ENCODE measurements at places on chromosomes 12 and 14.

DNA sequence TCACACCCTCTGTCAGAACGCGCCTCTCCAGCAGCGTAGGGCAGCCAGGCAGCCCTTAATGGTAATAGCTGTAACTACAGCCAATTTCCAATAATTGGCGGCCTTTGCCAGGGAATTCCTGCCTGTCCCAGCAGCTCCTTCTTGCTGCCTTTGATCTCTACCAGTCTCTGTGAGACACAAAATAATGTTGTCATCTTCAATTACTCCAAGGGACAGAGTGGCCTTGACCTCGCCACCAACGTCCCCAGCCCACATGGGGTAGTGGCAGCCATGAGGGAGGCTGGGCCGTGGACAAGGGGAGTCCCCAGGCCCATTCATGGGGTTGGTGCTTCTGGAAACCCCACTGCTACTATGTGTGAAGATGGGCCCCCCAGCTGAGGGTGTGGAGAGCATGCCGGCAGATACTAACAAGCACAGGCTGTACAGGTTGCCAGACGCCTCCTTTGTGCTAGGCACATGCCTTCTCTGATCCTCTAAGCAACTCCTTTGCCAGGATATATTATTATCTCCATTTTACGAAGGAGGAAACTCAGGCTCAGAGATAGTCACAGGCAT is 17.4 kb upstream of the CLMN start:
- no peak for DNase-seq

GRCh38 chr14:48954446-48954845 is 631.7 kb downstream of the RPS29 start:
- DNase-seq, result no peak

GRCh38 chr14:28774764-28775735 is 8.5 kb downstream of the FOXG1 start:
- no peak for DNase-seq

DNA sequence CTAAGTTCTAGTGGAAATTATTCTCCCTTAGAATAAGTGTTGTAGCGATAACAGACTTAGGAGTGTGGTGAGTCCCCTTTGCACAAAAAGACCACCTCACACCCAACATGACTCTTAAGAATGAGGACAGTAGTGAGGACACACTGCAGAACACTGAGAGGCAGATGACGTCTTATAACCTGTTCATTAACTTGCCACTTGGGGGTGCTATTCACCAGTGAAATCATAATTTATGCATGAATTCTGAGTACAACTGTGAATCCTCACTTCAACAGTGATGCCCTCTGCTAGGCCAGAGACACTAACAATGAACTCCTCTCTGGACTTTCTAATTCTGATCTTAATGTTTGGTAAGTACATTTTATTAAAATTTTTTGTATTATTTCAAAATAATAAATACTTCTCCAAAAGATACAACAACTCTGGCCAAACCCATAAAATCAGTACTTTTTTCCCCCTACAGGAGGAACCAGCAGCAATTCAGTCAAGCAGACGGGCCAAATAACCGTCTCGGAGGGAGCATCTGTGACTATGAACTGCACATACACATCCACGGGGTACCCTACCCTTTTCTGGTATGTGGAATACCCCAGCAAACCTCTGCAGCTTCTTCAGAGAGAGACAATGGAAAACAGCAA is 274.7 kb downstream of the DAD1 start:
- no peak for DNase-seq

GRCh38 chr12:45170456-45171042 is 45.3 kb upstream of the ANO6 start:
- peak; percentile 91 for DNase-seq

- no peak for DNase-seq
Measured at GRCh38 chr12:22916815-22917214, 291.8 kb downstream of the ETNK1 start.

- no peak for DNase-seq
Measured at GRCh38 chr12:66380769-66381535, 78.7 kb downstream of the HELB start.

DNA sequence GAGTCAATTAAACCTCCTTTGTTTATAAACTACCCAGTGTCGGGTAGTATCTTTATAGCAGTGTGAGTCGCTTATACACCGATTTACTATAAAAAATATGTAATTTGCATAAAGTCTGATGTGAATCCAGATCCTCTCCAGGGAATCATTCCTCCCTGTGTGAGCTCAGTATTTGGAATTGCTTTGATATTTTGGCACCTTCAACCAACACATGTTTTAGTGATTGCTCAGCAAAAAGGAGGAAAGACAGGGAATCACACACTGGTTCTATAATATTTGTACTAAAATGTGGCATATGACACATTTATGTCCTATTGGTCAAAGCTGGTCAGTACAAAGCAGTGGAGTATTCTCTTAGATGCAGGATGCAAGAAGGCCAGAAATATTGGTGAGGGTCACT is 703.9 kb upstream of the ATXN7L3B start:
- DNase-seq, result no peak

DNA sequence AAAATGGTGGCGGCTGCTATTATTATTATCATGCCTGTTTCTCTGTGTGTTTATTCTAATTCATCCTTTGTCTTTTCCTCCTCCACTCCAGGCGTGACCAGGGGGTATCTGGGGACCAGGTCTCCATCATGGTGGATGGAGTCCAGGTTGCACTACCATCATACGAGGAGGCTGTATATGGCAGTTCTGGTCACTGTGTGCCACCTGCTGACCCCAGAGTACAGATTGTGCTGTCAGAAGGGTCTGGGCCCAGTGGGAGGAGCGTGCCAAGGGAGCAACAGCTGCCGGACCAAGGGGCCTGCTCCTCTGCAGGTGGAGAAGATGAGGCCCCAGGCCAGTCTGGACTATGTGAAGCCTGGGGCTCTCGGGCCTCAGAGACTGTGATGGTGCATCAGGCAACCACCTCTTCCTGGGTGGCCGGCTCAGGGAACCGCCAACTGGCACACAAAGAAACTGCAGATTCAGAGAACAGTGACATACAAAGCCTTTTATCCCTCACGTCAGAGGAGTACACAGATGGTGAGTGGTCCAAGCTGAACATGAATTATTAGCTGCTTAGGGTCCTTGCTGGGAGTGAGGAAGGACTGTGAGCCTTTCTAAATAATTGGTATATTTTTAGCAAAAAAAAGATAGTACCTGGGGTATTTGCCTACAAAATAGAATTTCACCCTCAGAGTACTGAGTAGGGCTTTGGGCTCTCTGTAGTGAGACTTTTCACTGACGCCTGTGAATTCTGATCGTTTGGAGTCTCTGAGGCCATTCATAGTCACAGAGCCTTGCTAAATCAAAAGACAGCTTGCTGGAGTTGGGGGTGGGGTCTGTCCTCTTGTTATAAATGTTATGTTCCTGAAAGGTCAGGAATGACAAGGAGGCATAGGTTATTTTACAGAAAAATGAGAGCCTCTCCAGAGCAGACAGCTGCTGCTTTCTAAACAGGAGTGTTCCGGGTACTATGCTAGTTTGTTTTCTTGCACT is 58.1 kb upstream of the SRSF5 start:
- DNase-seq, result no peak

GRCh38 chr14:76346391-76347160 is 29.4 kb upstream of the ESRRB start:
- no peak for DNase-seq

DNA sequence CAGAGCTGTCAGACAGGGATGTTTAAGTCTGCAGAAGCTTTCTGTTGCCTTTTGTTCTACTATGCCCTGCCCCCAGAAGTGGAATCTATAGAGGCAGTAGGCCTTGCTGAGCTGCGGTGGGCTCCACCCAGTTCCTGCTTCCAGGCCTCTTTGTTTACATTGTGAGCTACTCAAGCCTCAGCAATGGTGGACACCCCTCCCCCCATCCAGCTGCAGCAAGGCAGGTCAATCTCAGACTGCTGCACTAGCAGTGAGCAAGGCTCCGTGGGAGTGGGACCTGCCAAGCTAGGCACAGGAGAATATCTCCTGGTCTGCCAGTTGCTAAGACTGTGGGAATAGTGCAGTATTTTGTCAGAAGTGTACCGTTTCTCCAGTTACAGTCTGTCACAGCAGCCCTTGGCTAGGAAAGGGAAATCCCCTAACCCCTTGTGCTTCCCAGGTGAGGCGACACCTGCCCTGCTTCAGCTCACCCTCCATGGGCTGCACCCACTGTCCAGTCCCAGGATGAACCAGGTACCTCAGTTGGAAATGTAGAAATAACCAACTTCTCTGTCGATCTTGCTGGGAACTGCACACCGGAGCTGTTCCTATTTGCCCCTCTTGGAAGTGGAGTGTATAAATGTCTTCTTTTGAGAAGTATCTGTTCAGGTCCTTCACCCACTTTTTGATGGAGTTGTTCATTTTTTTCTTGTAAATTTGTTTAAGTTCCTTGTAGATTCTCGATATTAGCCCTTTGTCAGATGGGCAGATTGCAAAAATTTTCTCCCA is 213.5 kb upstream of the SLC38A2 start:
- DNase-seq, result peak; percentile 4

DNA sequence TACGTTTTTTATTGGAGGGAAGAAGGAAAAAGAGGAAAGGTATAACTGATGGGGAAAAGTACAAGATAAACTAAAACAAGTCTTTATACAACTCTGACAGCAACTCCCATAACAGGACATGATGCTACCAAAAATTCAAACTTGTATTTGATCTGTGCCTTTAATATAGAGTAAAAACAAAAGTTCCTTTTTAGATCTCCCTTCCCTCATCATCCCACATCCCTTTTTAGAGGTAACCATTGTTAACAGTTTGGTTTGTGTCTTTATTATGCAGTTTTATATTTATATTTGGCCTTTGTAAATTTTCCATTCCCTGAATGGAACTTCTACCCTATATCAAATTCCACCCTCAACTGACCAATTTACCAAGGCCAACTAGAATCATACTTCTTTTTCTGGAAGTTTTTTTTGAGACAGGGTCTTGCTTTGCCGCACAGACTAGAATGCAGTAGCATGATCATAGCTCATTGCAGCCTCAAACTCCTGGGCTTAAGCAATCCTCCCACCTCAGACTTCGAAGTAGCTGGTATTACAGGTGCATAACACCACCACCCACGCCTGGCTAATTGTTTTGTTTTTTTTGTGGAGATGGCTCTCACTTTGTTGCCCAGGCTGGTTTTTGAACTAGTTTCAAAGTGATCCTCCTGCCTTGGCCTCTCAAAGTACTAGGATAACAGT is 36.9 kb downstream of the RAB21 start:
- DNase-seq, result no peak

DNA sequence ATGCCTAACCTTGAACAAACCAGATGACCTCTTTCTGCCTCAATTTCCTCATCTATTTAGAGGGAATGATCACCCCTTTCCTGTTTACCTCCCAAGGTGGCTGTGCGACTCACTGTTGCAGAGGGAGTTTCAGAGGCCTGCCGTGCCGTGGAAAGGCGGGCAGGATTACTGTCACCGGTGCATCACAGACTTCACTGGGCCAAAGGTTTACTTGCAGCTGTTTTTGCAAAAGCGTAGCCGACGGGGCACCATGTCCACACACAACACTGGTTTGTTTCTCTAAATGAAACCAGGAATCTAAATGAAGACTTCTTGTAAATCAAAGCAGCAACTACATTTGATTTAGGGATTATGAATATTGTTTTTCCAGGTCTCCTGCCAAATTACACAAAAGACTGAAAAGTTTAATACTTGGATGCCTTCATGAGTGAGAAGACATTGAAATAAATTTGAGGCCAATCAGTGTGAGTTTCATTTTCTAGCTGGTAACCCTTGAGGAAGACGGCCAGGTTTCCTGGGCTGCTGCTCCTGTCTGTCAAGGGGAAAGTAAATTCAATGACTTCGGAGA is 696.1 kb upstream of the TMEM132C start:
- no peak for DNase-seq

- no peak for DNase-seq
Measured at GRCh38 chr12:62720661-62721330, 214.2 kb downstream of the PPM1H start.

DNA sequence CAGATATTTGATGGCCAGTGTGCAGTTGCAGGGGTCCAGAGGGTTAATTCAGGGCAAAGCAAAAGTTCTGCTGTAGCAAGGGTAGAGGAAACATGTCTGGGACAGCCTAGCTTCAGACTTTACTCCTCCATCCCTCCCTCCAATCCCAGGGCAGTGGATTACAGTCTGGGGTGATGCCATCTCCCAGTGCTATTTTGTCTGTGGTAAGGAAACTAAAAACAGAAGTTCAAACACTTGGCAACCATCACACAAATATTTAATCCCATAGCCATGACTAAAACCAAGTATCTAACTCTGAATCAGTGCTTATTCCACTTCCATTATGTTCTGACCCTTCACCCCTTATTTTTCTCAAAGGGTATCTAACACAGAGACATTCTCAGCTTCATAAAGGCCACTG is 61.8 kb downstream of the PIK3C2G start:
- DNase-seq, result no peak

DNA sequence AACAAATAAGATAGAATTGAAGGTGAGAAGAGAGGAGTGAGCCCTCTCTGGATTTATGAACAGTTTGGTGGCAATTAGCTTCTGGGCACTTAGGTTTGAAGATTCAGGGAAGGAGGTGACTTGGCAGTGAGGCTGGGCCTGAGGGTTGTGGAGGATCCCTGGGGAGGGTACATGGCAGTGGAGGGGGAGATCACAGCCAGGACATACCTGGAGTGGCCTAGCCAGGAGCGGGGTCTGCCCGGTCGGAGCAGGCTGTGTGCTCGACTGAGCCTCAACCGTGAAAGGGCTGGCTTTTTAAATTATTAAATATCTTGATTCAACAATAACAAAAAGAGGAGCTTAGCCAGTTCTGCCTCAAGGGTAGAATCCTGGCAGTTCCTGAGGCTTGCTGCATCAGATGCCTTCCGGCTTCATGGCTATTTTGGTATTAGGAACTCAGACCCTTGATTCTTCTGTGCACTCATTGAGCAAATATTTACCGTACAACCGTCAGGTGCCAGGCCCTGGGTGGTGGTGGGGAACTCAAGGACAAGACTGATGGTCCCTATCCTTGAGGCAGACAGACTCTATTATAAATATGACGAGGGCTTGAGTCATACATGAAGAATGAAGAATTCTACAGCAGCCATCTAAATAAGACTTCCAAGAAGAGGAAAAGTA is 73.4 kb downstream of the SPTB start:
- DNase-seq, result no peak

GRCh38 chr14:100702590-100702989 is 24.1 kb upstream of the DLK1 start:
- DNase-seq, result no peak

DNA sequence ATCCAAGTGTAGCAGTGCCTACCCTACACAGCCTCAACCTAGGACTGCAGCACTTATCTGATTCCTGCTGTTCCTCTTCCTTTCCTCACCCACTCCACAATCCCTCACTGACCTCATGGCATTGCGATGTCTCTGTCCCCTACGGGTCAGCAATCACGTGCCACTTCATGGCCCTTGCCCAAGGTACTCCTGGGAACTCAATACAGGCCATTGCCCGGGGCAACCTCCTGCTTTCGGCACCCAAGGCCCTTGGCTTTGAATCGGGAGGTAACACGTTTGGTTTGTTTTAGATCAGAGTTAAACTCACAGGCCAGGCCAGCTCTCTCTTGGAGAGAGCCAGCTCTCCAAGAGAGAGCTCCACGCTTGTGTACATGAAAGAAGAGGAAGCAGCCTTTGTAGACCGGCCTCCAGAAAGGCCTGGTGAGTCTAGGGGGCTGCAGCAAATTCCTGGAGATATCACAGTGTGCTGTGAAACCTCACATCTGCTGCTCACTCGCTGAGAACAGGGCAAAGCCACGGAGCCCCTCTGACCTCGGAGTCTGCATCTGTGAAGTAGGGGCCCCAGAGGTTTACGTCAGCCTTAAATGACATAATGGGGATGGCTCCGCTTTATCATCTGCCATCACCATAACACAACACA is 12.2 kb downstream of the CLMN start:
- no peak for DNase-seq

Measured in stimulated activated CD4-positive, alpha-beta T cell treated with anti-CD3 and anti-CD28 coated beads, Interleukin-4, amount 100 ng/mL, for 48 hours (primary cell).